ENCODE measurements at places on chromosomes 7 and 10. TPM values are rescaled to one million over a fixed set of nuclear protein-coding genes. Genes with fewer than 3 reads are reported as not detected.

IDI2 gene
- total RNA-seq = 0.30 TPM

OR6B1 gene
- not detected for total RNA-seq

SSC4D gene
- total RNA-seq = not detected

PSMG3 gene
- 36.3 TPM for total RNA-seq

DNA sequence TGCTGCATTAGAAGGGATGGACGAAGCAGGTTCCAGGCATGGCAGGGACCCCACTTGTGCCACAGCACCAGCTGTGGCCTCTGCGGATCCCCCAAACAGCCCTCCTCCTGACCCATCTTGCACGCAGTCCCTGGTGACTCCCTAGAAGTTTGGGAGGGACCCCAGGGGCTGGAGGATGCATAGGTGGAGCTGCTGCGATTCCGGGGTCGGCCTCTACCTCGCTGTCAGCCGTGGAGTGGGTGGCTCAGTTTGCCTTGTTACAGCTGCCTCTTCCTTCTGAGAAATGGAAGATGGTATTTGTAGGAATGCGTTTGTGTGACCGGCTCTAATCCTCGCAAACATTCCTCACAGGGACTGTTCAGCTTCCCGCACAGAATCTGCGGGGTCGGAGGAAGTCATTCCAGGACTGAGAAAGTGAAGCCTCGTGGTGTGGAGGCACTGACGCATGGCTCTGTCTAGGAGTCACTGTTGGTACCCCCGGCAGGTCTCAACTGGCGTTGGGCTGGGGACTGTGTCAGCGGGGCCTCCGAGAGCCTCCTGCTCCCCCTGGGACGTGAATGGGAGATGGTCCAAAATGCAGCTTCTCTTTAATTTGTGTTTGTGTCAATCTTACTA is 17.5 kb downstream of the PWWP2B start:
- H3K4me3 ChIP-seq = no peak overlapping the region
- peaks cover 69% of the 10 kb centered on the region for H3K4me1 ChIP-seq
- H3K27me3 ChIP-seq = no peaks in the 10 kb centered on the region
- no peaks in the 10 kb centered on the region for H3K36me3 ChIP-seq
- no peak for DNase-seq
- H3K27ac ChIP-seq = no peak overlapping the region

DNA sequence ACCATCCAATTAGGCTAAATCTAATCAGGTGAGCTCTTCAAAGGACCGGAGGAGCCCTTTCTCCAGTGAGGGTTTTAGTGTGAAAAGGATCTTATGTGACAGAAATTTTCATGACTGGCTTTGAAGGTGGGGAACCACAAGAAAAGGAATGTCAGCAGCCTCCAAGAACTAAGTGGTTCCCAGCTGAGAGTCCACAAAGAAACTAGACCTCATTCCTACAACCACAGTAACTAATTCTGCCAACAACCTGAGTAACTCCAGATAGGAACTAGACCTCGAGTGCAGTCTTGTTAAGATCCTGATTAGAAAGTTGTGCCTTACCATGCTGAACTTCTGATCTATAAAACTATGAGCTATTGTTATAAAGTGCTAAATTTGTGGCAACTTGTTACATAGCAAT is 51.3 kb downstream of the PCLO start:
- H3K27me3 ChIP-seq = no peaks in the 10 kb centered on the region
- DNase-seq = no peak
- H3K4me1 ChIP-seq = no peaks in the 10 kb centered on the region
- H3K27ac ChIP-seq = no peak overlapping the region
- H3K4me3 ChIP-seq = no peak overlapping the region

GRCh38 chr10:128865436-128866195 is 601.4 kb upstream of the MGMT start:
- no peaks in the 10 kb centered on the region for H3K27me3 ChIP-seq
- no peaks in the 10 kb centered on the region for H3K4me1 ChIP-seq
- no peak for DNase-seq
- no peak overlapping the region for H3K4me3 ChIP-seq
- no peak overlapping the region for H3K27ac ChIP-seq

- H3K4me1 ChIP-seq = peaks cover 24% of the 10 kb centered on the region
- no peak overlapping the region for H3K27ac ChIP-seq
- H3K27me3 ChIP-seq = no peaks in the 10 kb centered on the region
Measured at GRCh38 chr10:101617824-101618568, 29.9 kb downstream of the DPCD start.

GRCh38 chr10:30581779-30582380 is 47.7 kb downstream of the LYZL2 start:
- H3K36me3 ChIP-seq = no peaks in the 10 kb centered on the region
- H3K27me3 ChIP-seq = no peaks in the 10 kb centered on the region
- H3K27ac ChIP-seq = no peak overlapping the region
- no peak overlapping the region for H3K4me3 ChIP-seq
- peak; percentile 28 for DNase-seq

GRCh38 chr7:112959276-112959675 is 127.4 kb downstream of the GPR85 start:
- H3K4me3 ChIP-seq = no peak overlapping the region
- DNase-seq = no peak
- no peaks in the 10 kb centered on the region for H3K27me3 ChIP-seq
- no peaks in the 10 kb centered on the region for H3K36me3 ChIP-seq
- H3K27ac ChIP-seq = no peak overlapping the region

DNA sequence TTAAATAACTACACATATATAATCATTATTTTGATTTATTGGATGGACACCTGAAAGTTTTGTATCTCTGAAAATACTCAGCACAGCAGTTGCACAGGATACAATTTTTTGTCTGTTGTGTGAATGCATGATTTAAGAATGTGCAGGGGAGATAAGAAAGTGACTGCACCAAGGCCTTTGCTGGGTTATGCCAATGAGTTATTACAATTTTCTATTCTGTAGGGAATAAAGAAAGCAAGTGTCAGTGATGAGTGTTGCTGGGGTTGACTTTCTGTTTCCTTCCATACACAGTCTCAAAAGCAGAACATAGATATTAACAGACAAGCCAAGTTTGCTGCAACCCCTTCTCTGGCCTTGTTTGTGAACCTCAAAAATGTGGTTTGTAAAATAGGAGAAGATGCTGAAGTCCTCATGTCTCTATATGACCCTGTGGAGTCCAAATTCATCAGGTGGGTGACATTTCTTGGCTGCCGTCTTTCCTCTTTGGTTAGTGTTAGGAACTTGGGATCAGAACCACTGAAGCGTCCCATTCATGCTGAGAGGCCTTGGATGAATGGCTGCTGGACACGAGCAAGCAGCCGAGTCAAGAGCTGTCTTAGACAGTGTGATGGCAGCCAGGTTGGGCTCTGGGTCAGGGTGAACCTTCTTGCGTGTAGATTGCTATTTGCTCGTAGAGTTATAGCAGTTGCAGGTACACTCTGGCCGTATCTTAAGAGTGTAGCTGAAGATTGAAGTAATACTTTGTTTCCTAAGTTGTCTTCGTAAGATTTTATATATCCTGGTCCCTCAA is 92.8 kb downstream of the DOCK1 start:
- H3K4me1 ChIP-seq = no peaks in the 10 kb centered on the region
- H3K4me3 ChIP-seq = no peak overlapping the region
- no peaks in the 10 kb centered on the region for H3K36me3 ChIP-seq

DNA sequence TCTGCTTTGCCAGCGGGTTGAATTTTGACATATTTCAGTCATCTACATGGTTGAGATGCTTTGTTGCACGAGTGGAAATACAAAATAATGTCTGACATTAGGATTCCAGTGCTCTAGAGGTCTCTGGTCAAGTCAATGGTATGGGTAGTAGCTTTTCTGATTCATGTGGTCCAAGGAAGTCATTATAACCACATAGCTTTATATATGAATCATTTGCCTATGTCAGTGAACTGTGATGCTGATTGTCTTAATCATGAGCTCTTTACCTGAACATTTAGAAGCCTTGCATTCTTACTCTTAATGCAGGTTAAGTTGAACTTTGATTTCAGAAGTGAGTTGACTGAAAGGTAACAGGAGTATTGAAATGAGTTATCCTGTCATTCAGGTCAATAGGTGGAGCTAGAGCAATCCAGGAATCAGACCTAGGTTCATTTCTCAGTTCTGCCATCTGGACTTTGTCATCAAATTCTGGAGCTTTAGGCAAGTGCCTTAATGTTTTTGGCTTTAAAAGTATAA is 3.3 kb downstream of the MAPK8 start:
- no peak overlapping the region for H3K27ac ChIP-seq
- H3K27me3 ChIP-seq = no peaks in the 10 kb centered on the region
- H3K4me1 ChIP-seq = no peaks in the 10 kb centered on the region
- DNase-seq = no peak
- no peaks in the 10 kb centered on the region for H3K36me3 ChIP-seq

DNA sequence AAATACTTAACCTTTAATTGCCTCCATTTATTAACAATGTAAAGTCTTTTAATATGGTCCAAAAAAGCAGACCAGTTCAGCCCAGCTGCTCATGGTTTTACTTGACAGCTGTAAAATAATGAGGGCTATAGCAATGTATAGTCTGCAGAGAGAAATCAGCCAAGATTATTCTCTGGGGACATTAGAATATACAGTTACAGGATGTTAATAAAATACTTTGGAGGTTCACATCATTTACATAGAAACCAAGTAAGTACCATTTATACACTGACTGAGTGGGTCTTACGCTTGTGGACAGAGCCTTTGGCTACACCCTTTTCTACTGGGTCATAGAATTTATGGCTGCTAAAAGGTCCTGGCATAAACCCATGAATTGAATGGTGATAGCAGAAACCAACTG is 340.7 kb upstream of the CELF2 start:
- no peaks in the 10 kb centered on the region for H3K36me3 ChIP-seq
- H3K27ac ChIP-seq = no peak overlapping the region

DNA sequence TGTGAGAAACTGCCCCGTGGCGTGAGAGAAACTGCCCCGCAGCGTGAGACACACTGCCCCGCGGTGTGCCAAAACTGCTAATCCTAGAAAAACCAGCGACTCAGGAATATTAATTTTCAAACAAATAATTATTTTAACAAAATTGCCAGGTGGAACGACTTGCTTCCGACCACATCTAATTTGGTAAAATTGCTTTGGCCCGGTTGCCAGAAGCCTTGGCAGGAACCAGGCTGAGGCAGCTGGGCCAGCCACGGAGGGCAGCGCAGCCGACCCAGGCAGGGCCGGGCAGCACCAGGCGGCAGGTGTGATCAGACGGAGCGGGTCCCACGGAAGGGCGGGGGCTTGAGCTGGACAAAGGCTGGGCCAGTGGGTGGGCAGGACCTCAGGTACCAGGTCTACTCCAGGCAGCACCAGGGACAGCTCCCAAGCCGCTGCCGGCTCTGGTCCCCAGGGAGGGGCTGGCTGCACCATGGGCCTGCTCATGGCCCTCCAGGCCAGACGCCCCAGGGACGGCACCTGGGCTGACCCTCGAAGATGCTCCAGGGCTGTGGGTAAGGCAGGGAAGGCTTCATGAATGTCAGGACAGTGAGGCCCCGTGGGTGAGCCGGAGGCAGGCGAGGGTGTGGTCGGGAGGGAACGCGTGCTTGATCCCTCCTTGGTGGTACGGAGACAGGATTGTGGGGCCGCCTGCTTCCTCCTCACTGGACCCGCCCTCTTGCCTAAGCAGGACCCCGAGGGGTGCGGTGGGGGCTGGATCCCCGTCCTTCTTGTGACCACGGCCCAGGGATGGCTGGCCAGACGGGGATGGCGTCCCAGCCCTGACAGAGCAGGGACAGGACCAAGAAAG is 7.7 kb upstream of the ADGRA1 start:
- DNase-seq = no peak
- H3K4me1 ChIP-seq = no peaks in the 10 kb centered on the region
- no peaks in the 10 kb centered on the region for H3K36me3 ChIP-seq

- H3K36me3 ChIP-seq = no peaks in the 10 kb centered on the region
- no peak for DNase-seq
- H3K27me3 ChIP-seq = no peaks in the 10 kb centered on the region
- no peak overlapping the region for H3K4me3 ChIP-seq
Measured at GRCh38 chr10:70786799-70787415, 1.7 kb upstream of the TBATA start.

- no peaks in the 10 kb centered on the region for H3K27me3 ChIP-seq
- H3K27ac ChIP-seq = no peak overlapping the region
- no peak overlapping the region for H3K4me3 ChIP-seq
- H3K36me3 ChIP-seq = no peaks in the 10 kb centered on the region
- DNase-seq = no peak
- no peaks in the 10 kb centered on the region for H3K4me1 ChIP-seq
Measured at GRCh38 chr10:82497439-82497838, 622.4 kb downstream of the NRG3 start.

DNA sequence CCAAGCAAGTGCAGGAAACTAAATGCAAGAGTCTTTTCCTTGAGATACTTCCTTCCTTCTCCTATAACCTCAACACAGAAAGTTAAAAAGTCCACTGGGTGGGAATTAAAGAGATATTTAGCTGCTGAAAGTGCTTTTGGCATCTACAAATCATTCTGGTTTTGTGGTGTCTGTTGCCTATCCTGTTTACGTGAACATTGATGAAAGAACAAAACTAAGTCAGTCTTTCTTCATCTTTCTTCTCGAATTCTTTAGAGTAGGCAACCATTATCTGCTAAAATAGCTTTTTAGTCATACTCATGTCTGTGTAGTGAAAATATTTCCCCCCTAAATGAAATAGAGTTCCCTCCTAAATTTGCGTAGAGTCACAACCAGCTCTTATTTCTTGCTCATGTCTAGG is 838.6 kb downstream of the GATA3 start:
- H3K4me1 ChIP-seq = no peaks in the 10 kb centered on the region
- DNase-seq = no peak
- no peak overlapping the region for H3K27ac ChIP-seq

DNA sequence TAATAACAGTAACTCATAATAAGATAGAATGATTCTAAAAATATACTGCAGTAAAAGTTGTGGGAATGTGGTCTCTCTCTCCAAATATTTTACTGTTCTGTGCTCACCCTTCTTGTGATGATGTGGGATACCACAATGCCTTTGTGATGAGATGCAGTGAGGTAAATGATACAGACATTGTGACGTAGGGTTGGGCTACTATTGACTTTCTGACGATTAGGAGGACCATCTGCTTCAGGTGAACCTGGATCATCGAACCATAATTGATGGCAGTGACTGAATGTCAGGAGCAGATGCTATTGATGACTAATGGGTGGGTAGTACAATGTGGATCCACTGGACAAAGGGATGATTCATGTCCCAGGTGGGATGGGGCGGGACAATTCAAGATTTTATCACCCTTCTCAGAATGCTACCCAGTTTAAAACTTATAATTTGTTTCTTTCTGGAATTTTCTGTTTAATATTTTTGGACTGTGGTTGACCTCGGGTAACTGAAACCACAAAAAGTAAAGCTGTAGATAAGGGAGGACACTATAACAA is 73.9 kb upstream of the ARMC3 start:
- no peaks in the 10 kb centered on the region for H3K36me3 ChIP-seq
- no peak overlapping the region for H3K4me3 ChIP-seq
- DNase-seq = no peak
- H3K27me3 ChIP-seq = no peaks in the 10 kb centered on the region

DNA sequence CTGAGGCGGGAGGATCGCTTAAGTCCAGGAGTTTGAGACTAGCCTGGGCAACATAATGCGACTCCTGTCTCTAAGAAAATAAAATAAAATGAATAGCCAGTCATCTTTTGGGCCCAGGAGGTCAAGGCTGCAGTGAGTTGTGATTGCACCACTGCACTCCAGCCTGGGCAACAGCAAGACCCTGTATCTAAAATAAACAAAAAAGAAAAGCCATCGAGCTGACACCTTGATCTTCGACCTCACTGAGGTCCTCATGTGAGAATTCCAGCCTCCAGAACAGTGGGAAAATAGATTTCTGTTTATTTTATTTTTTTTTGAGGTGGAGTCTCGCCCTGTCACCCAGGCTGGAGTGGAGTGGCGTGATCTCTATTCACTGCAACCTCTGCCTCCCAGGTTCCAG is 301.5 kb upstream of the GALNT17 start:
- no peaks in the 10 kb centered on the region for H3K36me3 ChIP-seq
- no peak for DNase-seq
- H3K27ac ChIP-seq = no peak overlapping the region
- H3K4me1 ChIP-seq = no peaks in the 10 kb centered on the region
- no peaks in the 10 kb centered on the region for H3K27me3 ChIP-seq
